Smooth muscle cell of the brain vasculature (primary cell): ENCODE measurements at places on chromosomes 1 and 21.

GRCh38 chr1:38989979-38990378 is 1.1 kb upstream of the AKIRIN1 start:
- DNase-seq = no peak

DNA sequence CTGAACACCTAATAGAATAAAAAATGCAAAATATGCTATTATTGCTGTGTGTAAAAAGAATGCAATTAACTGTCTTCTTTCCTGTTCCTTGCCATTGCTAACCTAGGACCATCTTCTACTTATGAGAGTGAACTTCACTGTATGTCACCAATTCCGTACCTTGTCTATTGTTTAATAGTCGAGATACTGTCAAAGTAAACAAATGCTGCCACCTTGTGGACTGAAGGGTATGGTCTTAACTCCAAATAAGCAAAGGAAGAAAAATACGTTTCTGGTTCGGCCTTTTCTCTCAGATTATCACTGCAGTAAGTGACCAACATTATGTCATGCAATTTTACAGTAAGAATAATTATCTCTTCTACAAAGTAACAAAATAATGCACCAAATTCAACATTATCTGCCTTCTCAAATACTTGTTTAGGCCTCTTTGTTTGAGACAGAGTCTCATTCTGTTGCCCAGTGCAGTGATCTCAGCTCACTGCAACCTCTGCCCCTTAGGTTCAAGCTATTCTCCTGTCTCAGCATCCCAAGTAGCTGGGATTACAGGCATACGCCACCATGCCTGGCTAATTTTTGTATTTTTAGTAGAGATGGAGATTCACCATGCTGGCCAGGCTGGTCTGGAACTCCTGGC is 133.4 kb downstream of the COP1 start:
- DNase-seq = peak; percentile 62

DNA sequence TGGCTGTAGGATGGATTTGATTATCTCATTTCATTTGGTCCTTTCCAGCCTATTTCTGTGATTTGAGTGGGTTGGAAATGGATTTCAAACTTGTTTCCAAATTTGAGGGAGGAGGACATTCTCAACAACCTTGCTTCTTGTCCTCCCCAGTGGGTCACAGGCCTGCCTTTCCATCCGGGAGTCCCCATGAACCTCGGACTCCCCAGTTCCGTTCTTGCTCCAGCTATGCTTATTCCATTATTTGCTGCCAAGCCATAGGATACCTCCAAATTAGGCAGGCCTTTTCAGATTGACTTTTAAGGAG is 97.8 kb downstream of the DUSP10 start:
- no peak for DNase-seq

DNA sequence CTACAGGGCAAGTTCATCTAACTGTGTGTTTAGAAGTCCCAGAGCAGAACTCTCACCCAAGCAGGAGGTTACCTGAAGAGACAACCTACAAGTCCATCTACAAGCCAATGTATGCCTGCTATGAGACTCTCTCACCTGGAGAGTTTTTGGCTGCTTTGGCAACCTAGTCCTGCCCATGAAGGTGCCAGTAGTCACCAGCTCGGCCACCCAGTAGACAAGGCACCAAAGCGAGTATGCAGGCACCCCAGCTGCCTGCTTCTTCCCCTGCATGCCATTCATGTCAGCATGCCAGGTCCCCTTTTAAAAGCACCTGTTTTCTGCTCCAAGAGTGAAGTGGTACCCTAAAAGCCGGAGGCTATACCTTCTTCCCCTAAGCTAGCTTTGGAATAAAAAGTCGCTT is 20.2 kb downstream of the RIIAD1 start:
- no peak for DNase-seq

DNA sequence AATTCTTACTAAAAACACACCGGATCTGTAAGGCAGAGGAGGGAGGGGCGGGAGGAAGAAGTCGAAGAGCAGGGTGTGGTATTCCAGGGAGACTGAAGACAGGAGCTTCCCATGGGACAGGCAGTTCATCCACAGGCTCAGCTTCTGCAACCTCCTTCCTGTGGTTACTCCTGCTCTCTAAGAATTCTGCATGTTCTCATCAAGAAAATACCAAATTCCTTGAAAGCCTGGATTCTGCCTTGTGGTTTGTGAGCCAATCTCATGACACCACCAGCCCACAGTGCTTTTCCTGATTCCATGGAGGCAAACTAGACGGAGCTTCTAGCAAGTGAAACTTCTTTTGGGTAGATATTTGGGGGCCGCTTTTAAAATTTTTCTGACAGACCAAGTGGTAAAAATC is 1.1 kb upstream of the ST6GALNAC3 start:
- no peak for DNase-seq

DNA sequence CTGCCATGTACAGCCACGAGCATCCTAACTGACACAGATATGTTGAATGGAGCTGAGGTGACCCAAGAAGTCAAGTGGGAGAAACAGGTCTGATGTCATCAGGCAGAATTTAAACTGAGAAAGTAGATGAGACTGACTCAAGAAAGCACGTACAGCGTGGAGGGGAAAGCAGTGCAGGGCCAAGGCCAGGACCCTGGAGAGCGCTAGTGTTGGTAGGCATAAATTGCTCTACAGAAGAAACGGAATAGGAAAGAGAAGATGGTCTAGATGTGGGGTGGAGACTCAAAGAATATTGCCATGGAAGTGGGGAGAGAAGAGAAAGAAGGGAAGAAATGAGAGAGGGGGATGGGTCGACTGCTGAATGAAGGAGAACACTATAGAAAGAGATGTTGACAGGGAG is 45.3 kb upstream of the GJB5 start:
- DNase-seq = no peak

DNA sequence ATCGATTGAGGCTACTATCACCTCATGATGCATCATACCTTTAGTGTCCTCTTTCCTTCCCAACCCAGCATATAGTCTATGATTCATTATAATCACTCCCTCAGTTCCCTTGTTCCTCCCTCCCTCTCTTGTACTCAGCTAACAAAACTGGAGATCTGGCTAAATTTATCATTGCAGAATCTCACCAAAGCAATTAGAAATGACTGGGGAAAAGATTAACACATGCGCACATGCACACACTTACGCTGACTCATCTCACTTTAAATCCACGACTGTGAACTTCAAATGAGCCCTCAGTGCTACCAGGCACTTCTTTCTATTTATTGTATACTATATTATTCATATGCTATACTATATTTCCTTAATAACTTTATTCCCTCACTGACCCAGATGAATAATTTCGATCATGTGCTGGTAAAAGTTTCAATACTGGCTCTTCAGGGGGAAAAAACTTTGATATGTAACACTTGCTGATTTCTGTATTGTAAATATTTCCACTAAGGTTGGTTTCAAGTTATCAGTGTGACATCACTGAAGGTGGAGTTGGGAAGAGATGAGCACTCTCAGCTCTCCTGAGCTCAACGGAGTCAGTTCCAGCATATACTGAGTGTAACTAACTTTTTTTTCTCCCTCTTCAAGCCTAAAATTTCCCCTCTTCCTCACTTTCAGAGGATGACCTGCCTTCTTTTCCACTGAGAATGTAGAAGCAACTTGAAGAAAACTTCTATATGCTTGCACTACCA is 613.7 kb upstream of the B3GALT2 start:
- no peak for DNase-seq

- DNase-seq = no peak
Measured at GRCh38 chr1:34164771-34165391, at the start of gene CSMD2. Gene CSMD2 (minus strand): TSS chr1:34165230. CDS start chr1:34165097, 133 bp downstream.

DNA sequence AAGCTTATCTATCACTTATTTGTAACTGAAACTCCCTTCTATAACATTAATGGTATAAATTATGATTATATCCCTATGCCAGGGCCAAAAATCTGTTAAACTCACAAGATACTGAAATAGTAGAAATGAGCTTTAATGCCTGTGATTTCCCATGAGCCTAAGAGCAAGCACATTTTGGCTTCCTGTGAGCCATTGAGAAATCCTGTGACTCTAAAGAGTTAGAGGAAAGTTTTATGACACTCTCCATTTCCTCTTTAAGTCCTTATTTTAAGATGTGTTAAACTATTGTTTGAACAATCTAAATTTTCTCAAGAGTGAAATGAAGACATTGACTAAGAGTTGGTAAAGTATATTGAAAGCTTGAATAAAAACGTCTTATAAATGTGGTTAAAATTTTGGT is 45.6 kb downstream of the SUCO start:
- no peak for DNase-seq

DNA sequence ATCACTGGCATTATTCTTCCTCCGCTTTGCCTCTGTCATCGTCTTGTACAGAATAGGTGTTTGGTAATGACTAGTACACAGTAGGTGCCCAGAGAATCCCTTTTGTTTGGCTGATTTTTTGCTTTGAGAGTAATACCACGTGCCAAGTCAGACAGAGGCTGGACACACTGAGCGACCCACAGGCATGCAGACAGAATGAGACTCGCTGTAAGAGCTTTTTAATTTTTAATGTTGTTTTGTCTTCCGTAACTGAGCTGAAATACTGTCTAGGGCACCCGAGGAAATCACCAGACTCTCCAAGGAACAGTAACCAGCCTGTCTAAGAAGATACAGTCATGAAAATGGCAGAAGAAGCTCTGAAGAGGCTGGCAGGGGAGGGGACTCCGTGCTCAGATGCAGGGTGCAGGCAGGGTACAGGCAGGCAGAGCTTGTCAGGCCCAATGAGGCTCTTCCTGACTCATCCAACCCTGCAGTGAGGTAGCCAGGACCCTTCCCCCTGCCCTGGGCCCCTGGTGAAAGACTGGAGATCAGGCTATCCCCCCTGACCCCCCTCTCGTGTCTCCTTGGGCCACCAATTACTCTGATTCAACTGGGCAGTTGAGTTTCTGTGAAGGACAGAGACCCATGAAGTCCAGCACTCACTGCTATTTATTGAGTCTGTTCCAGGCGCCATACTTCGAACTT is 60.1 kb upstream of the ECE1 start:
- DNase-seq = no peak

DNA sequence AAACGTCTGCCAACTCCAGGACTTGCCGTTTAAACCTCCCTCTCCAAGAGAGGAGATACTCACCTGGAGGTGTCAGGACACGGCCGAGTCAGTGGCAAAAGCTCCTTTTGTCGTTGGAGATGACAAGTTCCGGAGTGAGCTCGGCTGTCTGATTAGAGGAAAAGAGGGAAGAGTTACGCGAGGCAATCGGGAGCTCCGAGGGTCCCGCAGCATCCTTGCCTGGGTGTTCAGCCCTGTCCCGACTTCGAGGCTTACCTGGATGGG is 497 bp downstream of the ID3 start:
- DNase-seq = no peak

- no peak for DNase-seq
Measured at GRCh38 chr1:68301471-68302001, 69.2 kb upstream of the WLS start.

- DNase-seq = no peak
Measured at GRCh38 chr1:32761936-32762335, 55.2 kb downstream of the YARS1 start.

GRCh38 chr1:48617252-48617651 is 145.2 kb upstream of the SPATA6 start:
- DNase-seq = no peak

DNA sequence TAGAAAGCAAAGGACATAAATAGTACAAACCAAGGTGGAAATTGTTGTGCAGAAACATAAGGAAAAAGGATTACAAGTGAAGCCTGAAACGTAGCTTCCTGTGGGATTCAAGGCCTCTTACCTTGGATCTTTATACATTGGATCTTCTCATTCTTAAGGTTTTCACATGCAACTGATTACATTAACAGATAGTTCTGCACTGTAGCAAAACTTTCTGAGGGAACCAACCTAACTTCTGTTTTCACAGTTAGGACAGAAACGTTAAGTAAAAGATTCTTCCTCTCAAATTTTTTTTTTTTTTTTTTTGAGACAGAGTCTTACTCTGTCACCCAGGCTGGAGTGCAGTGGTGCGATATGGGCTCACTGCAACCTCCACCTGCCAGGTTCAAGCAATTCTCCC is 7.8 kb upstream of the TM2D1 start:
- no peak for DNase-seq

DNA sequence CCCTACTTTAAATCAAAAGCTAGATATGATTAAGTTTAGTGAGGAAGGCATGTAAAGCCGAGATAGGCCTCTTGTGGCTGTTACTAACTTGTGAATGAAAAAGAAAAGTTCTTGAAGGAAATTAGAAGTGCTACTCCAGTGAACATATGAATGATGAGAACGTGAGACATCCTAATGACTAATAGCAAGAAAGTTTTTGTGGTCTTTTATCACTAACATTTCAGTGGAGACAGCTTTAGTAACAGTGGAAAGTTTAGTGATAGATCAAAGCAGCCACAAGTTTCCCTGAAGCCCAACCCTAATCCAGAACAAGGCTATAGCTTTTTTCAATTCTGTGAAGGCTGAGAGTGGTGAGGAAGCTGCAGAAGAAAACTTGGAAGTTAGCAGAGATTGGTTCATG is 73.6 kb upstream of the LRRC8B start:
- no peak for DNase-seq

DNA sequence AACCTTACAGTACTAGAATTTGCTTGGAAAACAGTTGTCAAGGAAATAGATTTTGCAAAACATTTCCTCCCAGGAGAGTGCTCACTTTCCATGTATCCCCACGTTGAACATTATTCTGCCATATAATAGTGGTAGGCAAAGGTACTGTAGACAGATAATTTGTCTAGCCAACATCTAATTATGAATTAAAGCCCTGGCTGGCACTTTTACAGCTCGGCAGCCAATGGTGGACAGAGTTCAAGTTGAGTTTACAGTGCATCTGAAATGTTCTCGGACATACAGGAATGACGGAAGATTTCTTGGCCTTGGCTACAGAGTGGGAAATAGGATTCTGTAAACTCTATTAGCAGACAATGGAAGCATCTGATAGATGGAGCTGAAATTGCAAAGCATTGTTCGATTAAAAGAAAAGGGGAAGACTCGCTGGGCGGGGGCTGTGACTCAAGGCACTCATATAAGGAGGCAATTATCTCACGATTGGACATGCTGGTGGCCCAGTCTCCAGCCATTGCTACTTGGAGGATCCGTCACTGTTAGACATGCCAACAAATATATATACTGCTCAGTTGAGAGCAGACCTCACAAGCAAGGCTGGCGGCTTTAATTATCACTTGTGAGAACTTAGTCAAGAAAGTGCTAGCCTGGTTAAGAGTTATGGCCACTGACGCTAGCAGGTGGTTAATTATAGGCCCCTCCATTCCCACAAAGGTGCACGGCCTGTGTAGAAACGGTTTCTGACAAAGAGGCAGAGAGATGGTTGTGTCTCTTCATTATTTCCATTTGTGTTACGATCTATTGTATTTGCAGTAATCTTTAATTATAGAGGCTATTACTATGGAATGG is 48.0 kb downstream of the MAN1C1 start:
- no peak for DNase-seq

GRCh38 chr1:234244482-234244881 is 128.8 kb upstream of the COA6 start:
- no peak for DNase-seq
